ENCODE measurements at places on chromosomes 6 and 20.

DNA sequence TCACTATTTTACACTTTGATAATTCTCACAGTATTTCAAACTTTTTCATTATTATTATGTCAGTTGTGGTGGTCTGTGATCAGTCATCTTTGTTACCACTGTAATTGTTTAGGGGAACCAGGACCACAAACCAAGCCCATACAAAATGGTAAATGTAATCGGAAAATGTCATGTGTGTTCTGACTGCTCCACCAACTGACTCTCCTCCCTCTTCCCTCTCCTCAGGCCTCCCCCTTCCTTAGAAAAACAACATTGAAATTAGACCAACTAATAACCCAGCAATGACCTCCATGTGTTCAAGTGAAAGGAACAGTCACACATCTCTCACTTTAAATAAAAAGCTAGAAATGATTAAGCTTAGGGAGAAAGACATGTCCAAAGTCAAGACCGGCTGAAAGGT lies 63.8 kb downstream of the GMDS start:
- no peak for DNase-seq
- no peaks in the 10 kb centered on the region for H3K27me3 ChIP-seq
- H3K27ac ChIP-seq = no peak overlapping the region
- H3K4me1 ChIP-seq = no peaks in the 10 kb centered on the region
- no peaks in the 10 kb centered on the region for H3K36me3 ChIP-seq
- H3K4me3 ChIP-seq = no peak overlapping the region

- DNase-seq = no peak
- H3K27ac ChIP-seq = no peak overlapping the region
- no peaks in the 10 kb centered on the region for H3K27me3 ChIP-seq
- no peaks in the 10 kb centered on the region for H3K36me3 ChIP-seq
- no peak overlapping the region for H3K4me3 ChIP-seq
Observed at GRCh38 chr20:61766921-61767610, 298.6 kb downstream of the TAF4 start.

DNA sequence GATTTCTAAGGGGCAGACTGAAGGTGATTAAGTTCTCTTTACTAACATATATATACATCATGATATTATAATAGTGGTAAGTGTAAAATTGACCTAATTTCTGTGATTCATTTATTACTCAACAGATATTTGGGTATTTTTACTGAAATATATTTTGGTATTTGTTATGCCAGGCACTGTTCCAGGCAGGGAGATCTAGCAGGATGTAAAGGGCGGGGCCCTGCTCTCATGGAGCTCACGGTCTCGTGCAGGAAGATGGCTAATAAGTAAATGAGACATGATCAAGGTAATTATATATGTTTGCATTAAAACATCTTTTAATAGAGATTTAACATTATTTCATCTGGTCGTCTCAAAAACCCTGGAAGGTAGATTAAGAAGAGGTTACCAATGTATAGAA lies 27.7 kb downstream of the FAM50B start:
- H3K27ac ChIP-seq = no peak overlapping the region
- no peaks in the 10 kb centered on the region for H3K36me3 ChIP-seq
- H3K4me1 ChIP-seq = no peaks in the 10 kb centered on the region
- H3K27me3 ChIP-seq = no peaks in the 10 kb centered on the region

GRCh38 chr20:19995220-19995863 lies 21.8 kb upstream of the NAA20 start:
- no peaks in the 10 kb centered on the region for H3K36me3 ChIP-seq
- peaks cover 6% of the 10 kb centered on the region for H3K4me1 ChIP-seq
- no peak for DNase-seq

- H3K4me1 ChIP-seq = no peaks in the 10 kb centered on the region
- no peaks in the 10 kb centered on the region for H3K27me3 ChIP-seq
- H3K36me3 ChIP-seq = no peaks in the 10 kb centered on the region
- no peak overlapping the region for H3K4me3 ChIP-seq
- no peak for DNase-seq
- no peak overlapping the region for H3K27ac ChIP-seq
Observed at GRCh38 chr6:26372308-26373144, 7.5 kb downstream of the BTN3A2 start.

DNA sequence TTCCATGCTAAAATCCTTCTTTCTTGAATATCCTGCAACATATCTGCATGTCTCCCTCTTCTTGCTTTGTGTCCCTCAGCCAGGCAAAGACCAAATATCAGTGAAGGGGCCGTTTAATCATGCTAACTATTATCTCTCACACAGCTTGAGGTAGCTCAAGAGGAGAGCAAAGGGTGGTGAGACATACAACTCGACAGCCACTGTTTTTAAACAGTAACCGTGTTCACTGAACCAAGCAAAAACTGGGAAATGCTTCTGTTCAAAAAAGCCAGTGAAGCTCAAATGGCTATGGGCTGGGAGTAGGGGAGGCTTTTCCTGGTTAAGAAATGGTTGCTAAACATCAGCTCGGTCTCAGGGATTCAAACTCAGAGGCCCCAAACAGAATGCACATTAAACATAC lies 83.4 kb downstream of the MAP7 start:
- no peaks in the 10 kb centered on the region for H3K27me3 ChIP-seq
- H3K36me3 ChIP-seq = no peaks in the 10 kb centered on the region
- H3K4me1 ChIP-seq = no peaks in the 10 kb centered on the region
- no peak overlapping the region for H3K4me3 ChIP-seq
- no peak for DNase-seq

DNA sequence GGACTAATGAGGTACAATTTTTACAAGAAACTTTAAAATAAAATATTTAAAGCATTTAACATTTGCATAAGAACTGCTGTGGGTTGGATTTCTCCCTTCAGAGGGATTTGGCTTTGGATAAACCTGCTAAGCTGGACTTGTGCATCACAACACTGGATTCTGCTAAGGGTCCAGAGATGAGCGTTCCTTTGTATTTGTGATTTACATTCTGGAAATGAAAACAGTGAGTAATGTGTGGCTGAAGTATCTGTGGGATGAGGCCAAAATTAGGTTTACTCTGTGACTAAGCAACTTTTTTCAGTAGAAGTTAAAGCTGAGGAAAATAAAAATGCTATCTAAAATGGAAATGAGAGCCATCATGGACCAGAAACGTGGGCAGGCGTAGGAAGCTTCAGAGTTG lies 494.3 kb downstream of the EPM2A start:
- no peaks in the 10 kb centered on the region for H3K27me3 ChIP-seq
- H3K27ac ChIP-seq = no peak overlapping the region
- H3K4me1 ChIP-seq = no peaks in the 10 kb centered on the region
- H3K4me3 ChIP-seq = no peak overlapping the region

DNA sequence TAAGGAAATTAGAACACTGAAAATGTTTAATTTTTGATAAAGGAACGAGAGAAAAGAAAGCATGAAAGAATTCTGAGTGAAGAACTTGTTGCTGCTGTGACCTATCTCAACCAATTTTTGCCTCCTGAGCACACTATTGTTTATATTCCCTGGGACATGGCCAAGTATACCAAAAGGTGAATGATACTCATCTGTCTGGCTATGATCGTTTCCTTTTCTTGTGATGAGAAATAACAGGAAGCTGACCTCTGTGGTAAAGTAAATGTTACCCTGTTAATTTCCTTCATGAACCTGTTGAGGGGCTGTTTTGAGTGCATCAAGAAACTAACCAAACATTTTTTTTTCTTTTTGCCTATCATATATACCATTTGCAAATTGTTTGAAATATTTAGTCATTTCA lies 69.1 kb downstream of the FIG4 start:
- no peak overlapping the region for H3K4me3 ChIP-seq
- DNase-seq = no peak
- no peak overlapping the region for H3K27ac ChIP-seq
- no peaks in the 10 kb centered on the region for H3K27me3 ChIP-seq
- no peaks in the 10 kb centered on the region for H3K36me3 ChIP-seq

- peak overlapping the region; percentile 82 for H3K27ac ChIP-seq
- DNase-seq = peak; percentile 81
- H3K4me3 ChIP-seq = no peak overlapping the region
- H3K4me1 ChIP-seq = no peaks in the 10 kb centered on the region
- H3K36me3 ChIP-seq = no peaks in the 10 kb centered on the region
- no peaks in the 10 kb centered on the region for H3K27me3 ChIP-seq
Observed at GRCh38 chr6:90369024-90369519, 72.4 kb upstream of the BACH2 start.

DNA sequence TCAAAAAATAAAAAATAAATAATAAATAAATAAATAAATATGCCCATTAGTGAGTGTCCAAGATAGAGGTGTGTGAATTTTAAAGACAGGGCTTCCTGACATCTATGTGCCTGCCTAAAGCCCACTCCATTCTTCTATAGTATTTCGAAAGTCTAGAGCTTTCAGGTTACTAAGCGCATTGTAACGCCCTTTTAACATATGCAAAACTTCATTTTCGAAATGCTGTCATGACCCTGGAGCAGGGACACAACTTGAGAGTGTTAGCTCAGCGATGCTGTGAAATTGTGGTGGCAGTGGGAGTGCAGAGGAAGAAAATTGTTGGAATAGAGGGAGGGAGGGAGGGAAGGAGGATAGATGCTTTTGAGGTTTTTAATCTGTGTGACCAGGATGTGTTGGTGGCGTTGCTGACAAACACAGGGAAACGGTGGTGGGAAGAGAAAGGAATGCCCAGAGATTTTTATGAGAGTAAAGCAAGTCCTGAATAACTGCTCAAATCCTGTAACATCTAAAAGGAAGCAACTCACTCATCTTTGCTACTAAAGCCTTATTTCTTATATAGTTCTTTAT lies 169.3 kb downstream of the ARID1B start:
- peaks cover 10% of the 10 kb centered on the region for H3K4me1 ChIP-seq
- no peaks in the 10 kb centered on the region for H3K27me3 ChIP-seq
- DNase-seq = no peak
- H3K36me3 ChIP-seq = no peaks in the 10 kb centered on the region
- no peak overlapping the region for H3K27ac ChIP-seq

DNA sequence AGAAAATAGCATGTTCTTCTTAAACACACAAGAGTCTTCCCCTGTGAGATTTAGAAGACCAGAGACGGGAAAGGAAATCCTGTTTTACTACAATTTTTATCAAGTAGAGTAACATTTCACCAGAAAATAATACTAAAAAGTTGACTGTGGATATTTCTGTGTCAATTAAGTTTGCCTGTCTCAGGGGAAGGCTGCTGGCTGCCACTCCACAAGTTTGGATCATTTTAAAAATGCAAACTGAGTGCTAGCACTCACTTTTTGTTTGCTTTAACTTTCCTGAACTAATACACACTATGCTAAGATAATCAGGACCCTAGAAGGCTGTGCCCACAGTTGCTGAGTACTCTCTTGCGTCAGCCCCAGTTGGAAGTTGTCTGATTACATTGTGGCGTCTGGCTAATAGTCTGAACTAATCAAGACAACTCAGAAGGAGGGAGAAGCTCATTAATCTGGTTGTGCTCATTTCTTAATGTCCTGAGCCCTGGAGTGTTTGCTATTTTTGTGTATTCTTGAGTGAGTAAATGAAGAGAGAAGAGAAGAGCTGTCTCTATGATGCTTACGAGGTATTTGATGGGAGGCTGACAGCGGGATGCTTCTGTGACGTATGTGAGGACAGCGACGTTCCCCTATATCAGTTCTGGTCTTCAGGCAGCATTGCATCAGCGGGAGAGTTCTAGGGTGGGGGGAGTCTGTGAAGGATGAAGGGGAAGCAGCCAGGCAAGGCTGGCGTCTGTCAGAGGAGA lies 664.2 kb downstream of the QKI start:
- no peak overlapping the region for H3K4me3 ChIP-seq
- no peak for DNase-seq
- no peaks in the 10 kb centered on the region for H3K4me1 ChIP-seq
- no peaks in the 10 kb centered on the region for H3K27me3 ChIP-seq
